Hematopoietic multipotent progenitor cell treated with erythropoietin and hydrocortisone succinate and interleukin-3 and kit ligand, for 15 days (in vitro differentiated cells): ENCODE measurements at places on chromosomes 3 and 15.

- DNase-seq, result no peak
Measured at GRCh38 chr3:141499965-141500364, 13.1 kb downstream of the RASA2 start.

DNA sequence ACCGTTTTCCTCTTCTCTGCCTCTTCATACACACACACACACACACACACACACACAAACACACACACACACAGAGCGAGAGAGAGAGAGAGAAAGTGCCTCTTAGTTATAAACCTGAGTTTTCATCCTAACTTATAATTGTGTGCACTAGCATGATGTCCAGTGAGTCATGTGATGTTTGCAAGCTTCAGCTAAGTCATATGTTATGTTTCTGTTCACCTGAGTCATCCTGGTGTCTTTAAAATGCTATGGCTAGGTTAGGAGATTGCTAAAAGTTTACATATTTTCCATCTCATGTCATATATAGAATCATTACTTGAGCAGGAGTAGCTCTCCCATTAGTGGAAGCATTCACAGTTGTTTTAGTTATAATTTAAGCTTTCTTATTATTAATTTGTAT, 155.8 kb downstream of the EPHA6 start:
- no peak for DNase-seq

DNA sequence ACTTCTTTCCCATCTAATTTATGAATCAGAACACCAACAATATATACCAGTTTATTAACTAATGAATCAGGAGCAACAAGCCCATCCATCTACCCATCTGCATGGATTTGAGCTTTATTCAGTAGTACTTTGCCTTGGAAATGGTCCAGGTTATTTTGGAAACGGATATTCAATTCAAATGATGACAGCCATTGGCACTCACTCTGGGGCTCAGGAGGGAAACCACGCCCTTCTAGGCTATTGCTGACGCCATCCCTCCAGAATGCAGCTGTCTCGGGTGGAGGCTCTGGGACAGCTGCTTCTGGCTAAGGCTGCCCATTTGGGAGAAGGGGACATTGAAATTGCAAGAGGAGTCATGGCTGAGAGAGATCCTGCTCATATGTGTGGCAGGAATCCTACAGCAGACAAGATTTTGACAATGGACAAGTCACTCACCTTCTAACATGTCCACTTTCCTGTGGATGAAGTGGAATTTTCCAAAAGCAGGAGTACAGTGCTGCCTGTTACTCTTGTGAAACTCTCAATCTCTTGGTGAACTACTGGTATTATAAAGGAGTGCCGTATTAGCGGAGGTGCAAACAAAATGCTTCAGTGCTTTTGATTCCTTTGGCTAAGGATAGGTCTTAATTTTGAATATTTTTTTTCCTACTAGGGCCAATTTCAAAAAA, 29.3 kb upstream of the TRAK1 start:
- DNase-seq, result no peak

DNA sequence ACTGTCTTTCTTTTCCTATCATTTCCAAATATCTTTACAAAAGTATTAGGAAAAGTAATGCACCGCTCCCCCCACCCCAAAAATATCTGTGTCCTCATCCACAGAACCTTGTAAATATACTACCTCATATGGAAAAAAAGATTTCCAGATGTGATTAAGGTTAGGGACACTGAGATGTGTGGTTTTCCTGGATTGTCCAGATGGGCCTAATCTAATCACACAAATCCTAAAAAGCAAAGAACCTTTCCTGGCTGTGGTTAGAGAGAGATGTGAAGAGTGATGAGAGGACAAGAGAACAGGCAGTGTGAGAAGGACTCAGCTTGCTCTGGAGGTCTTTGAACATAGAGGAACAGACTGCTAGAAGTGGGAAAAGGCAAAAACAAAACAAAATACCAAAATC, 77.7 kb downstream of the ROBO1 start:
- DNase-seq, result no peak

DNA sequence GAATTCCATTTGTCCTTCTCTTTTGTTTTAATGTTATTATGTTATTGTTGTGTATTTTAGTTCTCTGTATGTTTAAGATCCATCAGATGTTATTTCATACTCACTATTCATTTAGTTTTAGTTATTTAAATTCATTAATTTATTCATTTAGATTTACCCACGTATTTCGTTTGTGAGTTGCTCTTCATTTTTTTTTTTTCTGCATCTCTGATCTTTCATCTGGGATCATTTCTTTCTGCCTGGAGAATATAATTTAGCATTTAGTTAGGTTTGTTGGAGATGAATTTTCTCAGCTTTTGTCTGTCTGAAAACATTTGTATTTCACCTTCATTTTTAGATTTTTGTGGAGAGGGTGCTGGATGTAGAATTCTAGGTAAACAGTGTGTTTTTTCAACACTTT, 12.9 kb downstream of the NEO1 start:
- no peak for DNase-seq

DNA sequence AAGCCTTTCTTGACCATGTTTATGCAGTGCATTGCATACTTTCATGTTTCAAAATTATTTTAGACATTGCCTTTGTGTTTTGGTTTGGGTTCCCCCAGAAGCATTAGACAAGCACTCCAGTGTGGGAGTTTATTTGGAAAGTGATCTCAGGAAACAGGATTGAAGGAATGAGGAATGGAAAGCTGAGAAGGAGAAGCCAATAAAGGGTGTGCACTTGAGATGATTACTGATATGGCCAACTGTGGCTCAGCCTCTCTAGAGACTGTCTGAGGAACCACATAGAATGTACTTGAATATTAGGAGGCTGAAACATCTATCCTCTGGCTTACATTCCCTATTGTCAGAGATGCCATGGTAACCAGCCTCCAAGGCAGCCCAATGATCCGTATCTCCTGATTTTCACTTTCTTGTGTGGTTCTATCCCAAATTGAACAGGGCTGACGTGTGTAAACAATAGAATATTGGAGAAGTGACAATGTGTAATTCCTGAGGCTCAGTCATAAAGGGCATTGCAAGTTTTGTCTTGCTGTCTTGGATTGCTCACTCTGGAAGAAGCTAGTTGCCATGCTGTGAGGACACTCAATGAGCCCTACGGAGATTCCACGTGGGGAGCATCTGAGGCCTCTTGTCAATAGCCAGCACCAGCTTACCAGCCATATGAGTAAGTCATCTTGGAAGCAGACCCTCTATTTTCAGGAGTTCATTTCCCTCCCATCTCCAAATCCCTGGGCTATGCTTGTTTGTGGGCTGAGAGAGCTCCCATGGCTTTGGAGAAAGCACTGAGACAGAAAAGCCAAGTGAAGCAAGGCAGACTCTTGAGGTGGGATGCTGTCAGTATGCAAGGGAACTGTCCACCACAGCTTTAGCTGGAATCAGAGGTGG, 84.7 kb downstream of the SCN11A start:
- no peak for DNase-seq

DNA sequence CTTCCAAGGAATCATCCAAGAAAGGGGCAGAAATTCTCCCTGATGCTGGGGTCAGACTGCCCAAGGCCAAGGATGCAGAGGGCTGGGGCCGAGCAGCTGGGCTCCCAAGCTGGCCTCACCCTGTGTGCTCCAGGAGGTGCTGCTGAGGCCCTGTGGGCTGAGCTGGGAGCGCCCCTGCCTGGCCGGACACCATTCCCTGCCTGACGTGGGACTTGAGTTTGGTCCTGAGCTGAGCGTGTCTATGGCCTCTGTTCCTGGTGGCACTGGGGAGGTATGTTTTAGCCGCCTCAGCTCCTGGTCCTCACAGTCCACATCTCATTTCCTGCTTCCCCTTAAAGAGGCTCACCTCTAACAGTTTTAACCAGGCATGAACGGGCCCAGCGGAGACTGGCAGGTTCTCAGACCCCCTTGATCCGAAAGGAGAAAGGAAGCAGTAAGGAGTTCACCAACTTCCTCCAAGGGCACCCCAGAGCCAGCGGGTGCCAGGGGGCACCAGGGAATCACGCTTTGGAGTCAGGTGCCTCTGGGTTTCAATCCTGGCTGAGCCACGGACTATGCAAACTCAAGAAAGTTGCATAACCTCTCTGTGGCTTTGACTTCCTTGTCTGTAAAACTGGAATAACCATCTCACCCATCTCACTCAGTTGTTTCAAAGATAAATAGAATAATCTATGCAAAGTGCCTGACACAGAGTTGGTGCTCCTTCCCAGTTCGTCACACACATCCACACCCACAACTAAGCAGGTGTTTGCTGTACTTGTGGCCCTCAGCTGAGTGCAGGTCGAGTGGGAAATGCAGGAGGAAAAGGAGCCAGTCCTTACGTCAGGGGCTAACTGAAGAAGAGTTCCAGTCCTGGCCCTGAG, 48.6 kb downstream of the SLC12A8 start:
- DNase-seq, result no peak

DNA sequence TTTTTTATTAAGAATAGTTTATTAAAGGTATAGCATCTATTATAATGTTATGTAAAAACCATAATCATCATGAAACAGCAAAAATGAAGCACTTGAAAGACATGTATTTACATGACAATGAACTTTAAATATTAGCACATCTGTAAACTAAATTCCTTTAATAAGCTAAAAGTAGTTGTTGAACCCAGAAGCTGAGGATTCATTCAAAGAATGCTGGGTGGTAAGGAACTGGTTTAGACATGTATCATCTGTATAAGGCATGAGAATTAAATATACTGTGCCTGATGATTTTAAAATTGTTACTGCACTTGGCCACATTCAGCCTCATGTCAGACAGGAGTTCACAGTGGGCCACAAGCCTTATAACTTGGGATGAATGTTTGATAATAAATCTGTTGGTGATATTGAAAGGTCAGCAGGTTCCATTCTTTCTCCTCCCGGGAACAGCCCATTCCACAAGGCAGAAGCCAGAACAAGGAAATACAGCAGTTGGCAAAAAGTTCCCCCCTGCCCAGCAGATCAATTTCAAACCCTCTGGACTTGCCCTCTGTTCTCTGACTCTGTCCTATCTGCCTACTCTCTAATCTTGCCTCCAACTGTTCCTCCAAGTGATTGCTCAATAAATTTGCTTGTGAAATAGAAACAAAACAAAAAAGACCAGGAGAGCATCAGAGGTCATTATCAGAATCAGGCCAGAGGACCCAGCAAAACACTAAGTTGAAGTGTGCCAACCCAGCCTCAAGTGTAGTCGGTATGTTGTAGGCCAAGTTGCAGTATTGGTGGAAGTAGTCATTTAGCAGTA, 49.8 kb upstream of the TEX264 start:
- no peak for DNase-seq

DNA sequence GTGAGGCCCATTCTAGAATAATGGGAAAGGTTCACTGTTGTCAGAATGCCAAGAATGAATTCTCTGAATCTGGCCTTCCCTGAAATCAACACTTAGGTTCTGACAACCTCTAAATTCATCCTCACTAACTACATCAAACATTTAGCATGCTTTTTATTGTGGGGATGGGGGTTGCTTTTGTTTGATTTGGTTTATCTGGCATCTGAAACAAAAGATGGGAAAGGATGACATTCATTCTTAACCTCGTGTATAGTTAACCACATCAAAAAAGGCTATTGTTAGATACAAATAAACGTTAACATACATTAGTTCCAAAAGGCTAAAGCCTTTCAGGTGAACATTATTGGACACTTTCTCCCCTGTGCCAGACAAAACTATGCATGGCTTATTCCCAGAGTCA, 357.3 kb downstream of the FHIT start:
- DNase-seq, result no peak

GRCh38 chr15:91872356-91873137, 19.0 kb downstream of the SLCO3A1 start:
- DNase-seq, result no peak

- no peak for DNase-seq
Measured at GRCh38 chr3:99607151-99607550, 31.2 kb upstream of the COL8A1 start.

DNA sequence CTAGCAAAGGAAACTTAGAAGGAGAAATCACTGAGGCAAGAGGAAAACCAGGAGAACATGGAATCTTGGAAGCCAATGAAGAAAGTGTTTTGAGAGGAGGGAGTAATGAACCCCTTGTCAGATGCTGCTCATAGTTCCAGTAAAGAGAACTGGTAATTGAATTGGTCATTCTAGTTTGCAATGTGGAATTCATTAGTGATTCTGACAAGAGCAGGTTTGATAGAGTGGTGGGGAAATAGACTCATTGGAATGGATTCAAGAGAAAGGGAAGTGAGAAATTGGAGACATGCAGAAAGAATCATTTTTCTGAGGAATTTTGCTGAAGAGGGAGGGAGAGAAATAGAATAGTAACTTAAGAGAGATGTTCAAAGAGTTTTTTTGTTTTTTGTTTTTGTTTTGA, 21.0 kb downstream of the GLCE start:
- no peak for DNase-seq

GRCh38 chr3:62873761-62874710, 1.2 kb downstream of the CADPS start:
- no peak for DNase-seq

DNA sequence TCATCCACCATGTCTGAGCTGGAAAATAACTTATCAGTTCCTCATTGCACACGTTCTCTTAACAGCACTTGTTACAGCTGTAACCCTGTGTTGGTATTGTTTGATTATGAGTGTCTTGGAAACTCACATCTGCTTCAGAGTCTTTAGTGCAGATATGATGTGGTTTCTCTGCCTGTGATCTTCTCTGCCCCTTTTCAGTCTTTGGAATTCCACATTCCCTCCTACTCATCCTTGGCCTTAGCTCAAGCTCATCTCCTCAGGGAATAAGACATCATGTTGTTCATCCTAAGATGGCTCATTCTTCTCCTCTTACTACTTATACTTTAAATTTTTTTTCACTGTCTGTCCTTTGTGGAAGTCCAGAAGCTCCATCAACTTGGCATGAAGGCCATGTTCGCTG, 77.7 kb downstream of the SYNPR start:
- no peak for DNase-seq

DNA sequence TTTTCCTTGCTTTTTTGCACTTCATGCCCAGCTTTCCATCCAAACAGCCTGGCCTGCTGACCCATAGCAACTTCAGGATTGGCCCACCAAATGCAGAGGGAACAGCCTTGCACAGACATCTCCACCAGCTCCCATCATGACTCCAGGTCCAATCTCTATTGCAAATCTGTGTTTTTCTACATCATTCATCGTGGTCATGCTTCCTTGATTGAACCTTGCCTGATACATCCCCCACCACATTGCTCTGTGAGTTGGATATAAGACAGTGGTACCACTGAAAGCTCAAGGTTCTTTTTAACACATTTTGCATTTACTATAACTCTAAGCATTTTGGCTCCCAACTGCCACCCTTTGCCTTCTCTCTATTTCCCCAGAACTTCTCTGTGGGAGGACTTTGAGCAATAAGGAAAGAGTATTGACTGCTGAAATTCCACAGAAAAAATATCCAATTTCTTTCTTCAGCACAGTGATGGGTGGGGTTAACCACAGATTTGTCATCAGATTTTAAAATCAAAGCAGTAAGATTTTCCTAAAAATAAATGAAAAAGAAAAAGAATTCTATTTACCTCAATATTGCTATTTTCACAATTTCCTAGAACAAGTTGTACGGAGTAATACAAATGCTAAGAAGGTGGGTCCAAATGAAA, 114.6 kb upstream of the GALNT15 start:
- no peak for DNase-seq

- no peak for DNase-seq
Measured at GRCh38 chr3:177601152-177601551, 403.9 kb upstream of the TBL1XR1 start.
